ENCODE measurements at places on chromosomes 2 and 18. TPM values are rescaled to one million over a fixed set of nuclear protein-coding genes. Genes with fewer than 3 reads are reported as not detected.
A peak's percentile ranks its signal among the peaks of the same experiment; 100 is the strongest.

DNA sequence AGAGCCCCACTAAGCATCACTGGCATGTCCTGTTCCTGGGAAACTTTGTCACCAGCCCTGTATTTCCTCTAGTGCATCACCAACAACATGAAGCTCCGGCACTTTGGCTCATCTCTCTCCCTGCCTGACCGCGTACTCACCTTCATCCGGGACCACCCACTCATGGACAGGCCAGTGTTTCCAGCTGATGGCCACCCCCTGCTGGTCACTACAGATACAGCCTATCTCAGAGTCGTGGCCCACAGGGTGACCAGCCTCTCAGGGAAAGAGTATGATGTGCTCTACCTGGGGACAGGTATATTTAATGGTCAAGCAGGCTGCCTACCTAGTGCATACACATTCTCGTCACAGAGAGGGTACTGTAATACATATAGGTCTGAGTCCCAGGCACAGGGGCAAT lies 21.0 kb downstream of the SEMA4F start:
- DNase-seq, result peak; percentile 35

DNA sequence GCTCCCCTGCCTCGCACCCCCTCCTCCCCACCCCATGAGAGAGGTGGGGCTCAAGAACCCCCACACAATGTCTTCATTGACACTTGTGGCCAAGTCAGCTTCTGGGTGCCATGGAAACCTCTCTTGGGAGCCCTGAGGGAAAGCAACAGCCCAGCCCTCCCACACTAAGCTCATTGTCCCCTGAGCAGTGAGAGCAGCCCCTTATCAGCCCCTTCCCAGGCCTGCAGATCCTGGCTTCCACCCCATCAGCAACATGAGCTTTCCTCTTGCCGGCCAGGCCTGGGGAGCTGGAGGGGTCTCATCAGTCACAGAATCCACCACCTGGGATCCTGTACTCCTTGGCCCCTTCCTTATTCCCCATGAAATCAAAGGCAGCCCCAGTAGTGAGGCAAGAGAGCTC lies 107.8 kb upstream of the ST3GAL5 start:
- no peak for DNase-seq

DNA sequence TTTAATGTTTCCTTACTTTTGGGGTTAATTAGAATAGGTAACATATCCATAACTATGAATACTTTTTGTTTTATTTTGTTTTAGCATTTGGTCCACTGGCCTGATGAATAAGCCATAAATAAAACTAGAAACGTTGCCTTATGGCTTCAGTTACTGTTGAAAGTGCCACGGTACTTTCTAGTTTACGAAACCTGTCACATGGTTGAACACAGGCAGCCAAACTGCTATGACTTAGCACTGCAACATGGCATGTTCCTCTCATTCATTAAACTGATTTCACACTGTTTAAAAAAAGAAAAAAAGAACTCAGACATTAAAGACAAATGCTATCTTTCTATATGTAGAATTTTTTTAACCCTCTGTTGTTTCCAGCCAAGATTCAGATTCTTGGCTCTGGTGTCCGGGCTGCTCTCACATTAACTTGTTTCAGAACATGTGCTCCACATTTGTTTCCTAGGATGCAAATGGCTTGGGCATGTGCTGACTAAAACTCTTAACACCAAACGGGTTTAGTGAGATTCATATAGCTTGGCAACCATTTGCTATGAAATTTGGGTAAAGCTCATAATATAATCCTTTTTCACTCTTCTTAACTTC lies 323.9 kb upstream of the RND3 start:
- DNase-seq, result no peak

GRCh38 chr2:195016841-195017240 lies 640.2 kb upstream of the SLC39A10 start:
- no peak for DNase-seq

DNA sequence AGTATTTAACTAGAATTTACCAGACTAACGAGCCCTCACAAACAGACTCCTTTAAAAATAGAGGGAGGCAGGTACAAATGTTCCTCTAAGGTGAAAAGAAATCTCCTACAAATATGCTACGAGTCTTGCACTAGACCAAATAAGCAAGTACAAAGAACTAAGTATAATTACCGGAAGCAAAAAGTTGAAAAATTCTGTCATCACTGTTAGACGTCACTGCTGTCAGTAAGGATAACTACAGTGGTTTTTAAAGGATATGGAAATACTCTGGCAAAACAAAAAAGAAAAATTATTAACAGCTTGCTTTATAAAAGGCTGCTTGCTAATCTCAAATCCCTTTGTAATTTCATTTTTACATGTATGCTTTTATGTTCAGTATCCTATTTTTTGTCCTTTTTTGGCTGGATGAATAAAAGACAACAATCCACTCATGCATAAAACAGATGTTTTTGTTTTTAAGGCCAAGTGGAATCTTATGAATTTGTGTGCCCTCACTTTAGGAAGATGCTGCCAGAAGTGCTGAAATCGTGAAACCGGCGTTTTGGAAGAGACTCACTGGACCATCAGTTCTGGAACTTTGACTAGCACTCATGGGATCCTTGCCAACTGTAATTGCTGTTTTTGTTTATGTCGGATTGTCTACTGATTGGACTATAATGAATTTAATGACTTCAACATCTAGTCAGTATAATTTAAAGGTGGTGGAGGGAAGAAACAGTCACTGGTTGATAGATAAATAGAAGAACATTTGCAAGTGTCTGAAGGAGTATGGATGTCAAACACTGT lies 6.7 kb downstream of the ZNF521 start:
- DNase-seq, result no peak

The NT5DC4 gene
- not detected for total RNA-seq

The RGPD3 gene
- 0.11 TPM for total RNA-seq

The KCNG2 gene
- 0.34 TPM for total RNA-seq
